ENCODE measurements at places on chromosomes 11 and 22. TPM values are rescaled to one million over a fixed set of nuclear protein-coding genes. Genes with fewer than 3 reads are reported as not detected.
A peak's percentile ranks its signal among the peaks of the same experiment; 100 is the strongest.

Gene WT1
- 2.3 TPM for total RNA-seq

- no peak for DNase-seq
Measured at GRCh38 chr11:12865863-12866595, 143.1 kb upstream of the RASSF10 start.

Gene ESAM
- total RNA-seq, result 39.0 TPM

- DNase-seq, result no peak
Measured at GRCh38 chr22:42287174-42287890, 16.9 kb upstream of the TCF20 start.

DNA sequence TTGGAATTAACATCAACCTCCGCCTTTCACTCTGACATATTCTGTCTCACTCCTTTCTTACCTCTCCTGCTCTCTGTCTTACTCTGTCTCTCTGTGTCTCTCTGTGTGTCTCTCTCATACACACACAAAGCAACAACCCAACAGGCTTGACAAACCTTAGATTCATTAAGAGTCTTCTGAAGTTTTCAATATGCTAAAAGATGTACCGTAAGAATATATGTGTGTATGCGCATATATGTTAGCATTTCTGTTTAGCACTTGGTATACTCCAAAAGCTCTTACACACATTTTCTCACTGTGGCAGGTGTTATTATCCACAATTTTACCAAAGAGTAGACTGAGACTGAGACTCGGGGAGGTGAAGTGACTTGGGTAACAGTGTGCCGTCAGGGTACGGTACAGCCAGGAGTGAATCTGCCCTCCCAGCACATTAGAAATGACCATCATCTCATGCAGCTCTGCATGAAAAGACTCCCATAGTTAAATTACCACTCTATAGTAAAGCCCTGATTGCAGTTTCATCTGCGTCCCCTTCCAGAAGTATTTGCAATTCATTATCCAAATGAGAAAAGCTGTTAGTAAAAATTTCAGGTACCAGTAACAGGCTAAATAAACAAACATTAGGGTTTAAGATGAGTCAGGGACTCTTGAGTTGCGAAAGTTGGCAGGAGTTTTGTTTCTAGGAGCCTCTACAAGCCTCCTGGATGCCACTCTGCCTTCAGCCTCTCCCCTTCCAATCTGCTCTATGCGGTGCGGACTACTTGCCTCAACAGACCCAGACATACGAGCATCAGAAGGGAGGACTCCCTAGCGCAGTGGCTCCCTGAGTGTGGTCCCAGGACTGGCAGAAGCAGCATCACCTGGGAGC, 195.2 kb upstream of the TMEM45B start:
- no peak for DNase-seq

GRCh38 chr11:33892906-33893594, 1.2 kb upstream of the LMO2 start:
- DNase-seq, result no peak

DNA sequence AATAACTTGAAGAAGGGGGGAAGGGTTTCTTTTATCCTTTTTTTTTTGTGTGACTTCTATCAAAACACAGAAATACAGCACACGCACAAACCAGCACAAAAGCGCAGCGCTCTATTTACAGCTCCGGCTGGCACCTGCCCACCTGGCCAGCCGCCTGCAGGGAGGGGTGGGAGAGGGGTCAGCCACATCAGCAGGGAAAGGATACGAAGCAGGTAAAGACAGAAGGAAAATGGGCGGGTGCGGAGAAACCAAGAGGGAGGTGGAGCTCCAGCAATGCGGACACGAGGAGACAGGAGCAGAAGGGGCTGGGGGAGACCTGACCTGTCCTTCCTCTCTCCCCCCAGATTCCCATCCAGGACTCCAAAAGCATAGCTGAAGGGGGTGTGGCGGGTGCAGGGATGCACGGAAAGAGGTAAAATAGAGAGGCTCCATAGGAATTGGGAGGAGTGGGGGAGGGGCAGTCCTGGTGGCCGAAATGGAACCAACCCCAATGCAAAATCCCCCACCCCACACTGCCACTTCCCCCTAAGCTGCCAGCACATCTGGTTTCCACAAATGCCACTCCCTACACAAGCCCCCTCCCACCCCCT, 14.1 kb downstream of the CXCR5 start:
- DNase-seq, result no peak

Gene LRRC32
- total RNA-seq, result 30.3 TPM

- peak; percentile 77 for DNase-seq
Measured at GRCh38 chr11:118612378-118612777, 5.0 kb downstream of the PHLDB1 start.
